ENCODE measurements at places on chromosomes 11 and 22.
A peak's percentile ranks its signal among the peaks of the same experiment; 100 is the strongest.

- no peak for DNase-seq
Measured at GRCh38 chr22:38313384-38313955, 3.8 kb downstream of the CSNK1E start.

DNA sequence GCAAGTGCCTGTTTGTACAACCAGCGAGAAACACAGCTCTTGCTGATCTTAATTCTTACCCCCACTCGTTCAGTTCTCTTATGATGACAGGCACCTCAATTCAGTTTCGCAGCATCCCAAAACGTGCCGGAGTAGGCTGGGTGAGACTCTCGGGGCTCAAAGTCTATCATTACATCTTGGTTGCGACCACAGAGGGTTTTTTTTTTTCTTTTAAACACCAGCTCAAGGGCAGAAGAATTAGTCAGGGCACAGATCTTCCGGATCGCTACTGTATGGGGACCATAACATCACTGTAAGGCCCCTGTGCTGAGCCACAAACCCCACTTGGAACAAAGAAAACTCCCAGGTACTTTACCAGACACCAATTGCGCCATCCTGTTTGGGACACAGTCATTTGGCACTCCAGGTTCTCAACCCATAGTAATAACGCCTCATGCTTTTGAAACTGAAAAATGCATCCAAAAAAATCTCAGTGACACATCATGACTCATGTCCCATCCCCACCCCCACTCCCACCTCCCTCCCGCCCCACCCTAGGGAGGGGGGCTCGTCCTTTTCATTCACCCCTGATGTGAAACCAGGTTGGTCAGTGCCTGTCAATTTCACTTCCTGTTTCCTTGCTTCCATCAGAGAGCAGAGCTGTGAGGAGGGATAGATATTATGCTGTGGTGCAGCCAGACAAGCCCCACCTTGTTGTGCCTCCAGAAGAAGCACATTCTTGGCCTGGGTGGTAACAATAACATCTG lies 41.0 kb upstream of the CD5 start:
- peak; percentile 94 for DNase-seq

- no peak for DNase-seq
Measured at GRCh38 chr22:39528080-39528661, 4.4 kb downstream of the RPS19BP1 start.

GRCh38 chr11:19311308-19312030 lies 70.7 kb upstream of the E2F8 start:
- peak; percentile 45 for DNase-seq

- DNase-seq = no peak
Measured at GRCh38 chr11:71429701-71430100, 18.5 kb downstream of the DHCR7 start.

DNA sequence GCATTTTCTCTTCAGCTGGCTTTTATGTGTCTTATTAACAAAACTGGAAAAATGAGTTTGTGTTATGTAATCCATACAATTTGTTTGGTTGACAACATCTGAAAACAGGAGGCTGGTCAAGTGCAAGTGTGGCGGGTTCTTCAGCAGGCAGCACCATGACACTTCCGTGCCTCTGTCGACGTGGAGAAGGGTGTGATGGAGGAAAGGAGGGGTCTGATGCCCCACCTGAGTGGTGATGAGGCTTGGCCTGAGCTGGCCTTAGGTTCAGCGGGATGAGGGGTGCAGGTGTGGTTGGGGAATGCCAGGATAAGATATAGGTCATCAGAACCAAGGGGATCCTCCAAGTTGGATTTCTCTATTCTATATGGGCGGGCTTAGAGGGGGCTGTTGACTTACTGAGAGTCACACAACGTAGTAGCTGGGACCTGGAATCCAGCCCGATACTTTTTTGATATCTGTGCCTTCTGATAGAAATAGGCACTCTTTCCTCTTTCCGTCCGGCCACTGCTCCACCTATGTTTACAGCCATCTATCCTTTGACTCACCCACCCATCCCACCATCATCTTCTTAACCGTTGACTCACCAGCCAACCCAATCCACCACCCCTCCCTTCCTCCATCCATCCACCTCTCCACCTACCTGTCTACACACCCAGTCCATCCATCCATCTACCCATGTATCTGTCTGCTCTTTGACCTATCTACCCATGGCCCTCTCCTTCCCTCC lies 29.0 kb downstream of the SHANK3 start:
- DNase-seq = no peak

DNA sequence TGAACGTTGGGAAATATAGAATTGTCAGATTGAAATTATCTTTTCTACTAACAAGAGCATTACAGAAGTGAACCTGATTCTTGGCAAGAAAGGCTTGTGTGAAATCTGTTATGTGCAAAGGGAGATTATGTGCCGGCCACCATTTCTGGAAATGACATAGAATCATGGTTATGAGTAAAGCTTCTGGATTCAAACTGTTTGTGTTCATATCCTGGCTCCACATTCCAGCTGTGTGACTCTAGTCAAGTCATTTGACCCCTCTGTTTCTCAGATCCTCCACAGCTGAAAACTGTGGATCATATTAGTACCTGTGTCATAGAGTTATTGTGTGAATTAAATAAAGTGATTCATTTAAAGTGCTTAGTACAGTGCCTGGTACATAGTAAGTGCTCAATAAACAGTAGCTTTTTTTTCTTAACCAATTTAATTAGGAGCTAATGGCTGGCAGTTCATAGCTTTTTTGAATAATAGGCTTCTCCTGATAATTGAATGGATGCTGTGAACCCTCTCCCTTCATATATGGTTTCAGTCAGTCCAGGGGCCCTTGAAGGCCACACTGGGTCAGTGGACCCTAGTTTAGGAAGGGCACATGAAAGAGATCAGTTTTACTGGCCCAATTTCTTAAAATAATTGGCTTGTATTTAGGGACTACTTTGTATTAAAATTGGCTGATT lies 34.6 kb downstream of the EHF start:
- no peak for DNase-seq

DNA sequence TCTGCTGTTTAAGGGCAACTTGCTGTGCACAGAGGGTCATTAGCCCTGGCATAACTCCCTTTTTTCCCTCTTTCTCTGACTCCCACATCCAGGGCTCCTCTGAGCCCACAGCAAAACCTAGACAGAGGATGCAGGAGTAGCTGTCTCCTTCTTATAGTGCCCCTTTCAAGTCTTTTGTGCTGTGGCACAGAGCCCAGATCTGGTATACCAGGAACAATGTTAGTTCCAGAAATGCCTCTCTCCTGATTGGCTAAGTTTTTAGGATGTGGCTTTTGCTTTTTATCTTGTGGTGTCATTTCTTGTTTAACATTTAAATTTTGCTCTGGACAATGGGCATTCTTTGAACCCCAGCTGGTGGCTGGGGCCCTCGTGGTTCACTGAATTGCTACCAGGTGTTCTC lies 25.6 kb upstream of the RRM1 start:
- DNase-seq = no peak

- no peak for DNase-seq
Measured at GRCh38 chr11:2976294-2977063, 15.7 kb downstream of the NAP1L4 start.

GRCh38 chr11:60513496-60514460 lies 1.4 kb upstream of the MS4A13 start:
- no peak for DNase-seq

- no peak for DNase-seq
Measured at GRCh38 chr22:26404851-26405421, 24.1 kb upstream of the ASPHD2 start.

- no peak for DNase-seq
Measured at GRCh38 chr11:45809456-45810395, 4.8 kb downstream of the SLC35C1 start.

- DNase-seq = peak; percentile 67
Measured at GRCh38 chr22:20429254-20430100, 8.1 kb downstream of the SCARF2 start.

- DNase-seq = peak; percentile 24
Measured at GRCh38 chr11:72589802-72590761, 84.1 kb downstream of the PDE2A start.

- DNase-seq = peak; percentile 78
Measured at GRCh38 chr11:62853279-62853965, 14.0 kb upstream of the WDR74 start.

DNA sequence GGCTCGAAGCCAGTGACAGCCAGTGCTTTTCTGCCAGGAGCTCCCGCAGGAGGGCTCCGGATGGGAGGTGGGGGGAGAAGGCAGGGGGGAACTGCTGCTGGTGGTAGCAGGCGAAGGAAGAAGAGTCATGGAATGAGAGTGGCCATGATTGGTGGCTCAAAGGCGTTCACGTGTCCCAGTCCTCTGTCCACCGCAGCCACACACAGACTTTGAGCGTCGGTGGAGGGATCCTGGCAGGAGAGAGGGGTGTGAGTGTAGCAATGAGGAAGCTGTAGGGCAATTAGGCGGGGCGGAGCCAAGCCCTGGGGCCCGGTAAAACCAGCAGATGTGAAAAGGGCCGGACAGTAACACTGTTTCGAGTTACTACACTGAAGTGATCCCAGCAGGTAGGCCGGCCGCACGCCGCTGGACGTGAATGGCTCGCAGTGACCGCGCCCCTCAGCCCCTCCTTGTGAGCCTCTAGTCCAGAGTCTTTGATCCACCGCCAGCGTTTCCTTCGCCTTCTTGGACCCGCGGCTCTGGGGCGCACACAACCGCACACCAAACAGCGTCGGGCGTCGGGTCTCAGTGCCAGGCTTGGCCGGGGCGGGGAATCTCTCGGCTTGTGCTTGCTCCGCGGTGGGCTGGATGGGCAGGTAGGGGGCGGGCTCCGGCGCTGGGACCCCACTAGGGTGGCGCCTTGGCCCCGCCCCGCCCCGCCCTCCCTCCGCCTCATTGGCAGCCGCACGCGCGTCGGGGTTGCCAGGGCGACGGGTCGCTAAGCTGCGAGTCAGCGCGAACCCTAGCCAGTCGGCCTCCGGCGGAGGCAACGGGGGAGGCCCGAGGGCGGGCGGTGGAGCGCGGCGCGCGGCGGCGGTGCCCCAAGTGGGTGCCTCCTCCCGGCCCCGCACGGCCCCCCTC lies at the start of gene LRRC10B:
Gene LRRC10B, plus strand, starts transcription at position 788 of the 900 bp plus-strand sequence. CDS start 250 bp downstream, outside the sequence.
- no peak for DNase-seq

DNA sequence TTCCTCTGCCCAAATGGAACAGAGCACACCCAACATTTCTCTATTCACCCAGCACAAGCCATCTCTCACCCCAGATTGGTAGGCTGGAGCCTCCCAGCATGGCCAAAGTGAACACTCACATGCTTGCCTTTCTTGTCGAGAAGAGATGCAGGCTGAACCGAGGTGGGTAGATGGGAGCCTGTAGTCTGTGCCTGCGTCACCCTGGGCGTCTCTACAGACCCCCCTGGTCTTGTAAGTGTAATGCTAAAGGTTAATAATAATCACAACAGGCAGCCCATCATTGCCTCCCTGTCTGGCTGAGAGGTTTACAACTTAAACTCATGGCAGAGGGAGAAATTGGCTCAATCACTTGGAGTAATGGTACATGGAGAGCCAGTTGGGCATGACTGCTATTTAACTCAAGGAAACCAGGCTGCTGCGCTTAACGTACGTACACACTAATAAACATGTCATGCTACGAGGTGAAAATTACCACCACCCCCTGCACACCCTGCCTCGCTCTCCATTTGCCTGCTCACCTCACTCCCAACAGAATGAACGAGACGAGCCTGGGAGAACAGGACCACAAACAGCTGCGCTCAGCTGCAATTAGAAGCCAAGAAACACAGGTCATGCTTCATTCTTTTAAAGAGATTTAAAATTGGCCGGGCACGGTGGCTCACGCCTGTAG lies 9.1 kb upstream of the ZBTB16 start:
- DNase-seq = no peak

DNA sequence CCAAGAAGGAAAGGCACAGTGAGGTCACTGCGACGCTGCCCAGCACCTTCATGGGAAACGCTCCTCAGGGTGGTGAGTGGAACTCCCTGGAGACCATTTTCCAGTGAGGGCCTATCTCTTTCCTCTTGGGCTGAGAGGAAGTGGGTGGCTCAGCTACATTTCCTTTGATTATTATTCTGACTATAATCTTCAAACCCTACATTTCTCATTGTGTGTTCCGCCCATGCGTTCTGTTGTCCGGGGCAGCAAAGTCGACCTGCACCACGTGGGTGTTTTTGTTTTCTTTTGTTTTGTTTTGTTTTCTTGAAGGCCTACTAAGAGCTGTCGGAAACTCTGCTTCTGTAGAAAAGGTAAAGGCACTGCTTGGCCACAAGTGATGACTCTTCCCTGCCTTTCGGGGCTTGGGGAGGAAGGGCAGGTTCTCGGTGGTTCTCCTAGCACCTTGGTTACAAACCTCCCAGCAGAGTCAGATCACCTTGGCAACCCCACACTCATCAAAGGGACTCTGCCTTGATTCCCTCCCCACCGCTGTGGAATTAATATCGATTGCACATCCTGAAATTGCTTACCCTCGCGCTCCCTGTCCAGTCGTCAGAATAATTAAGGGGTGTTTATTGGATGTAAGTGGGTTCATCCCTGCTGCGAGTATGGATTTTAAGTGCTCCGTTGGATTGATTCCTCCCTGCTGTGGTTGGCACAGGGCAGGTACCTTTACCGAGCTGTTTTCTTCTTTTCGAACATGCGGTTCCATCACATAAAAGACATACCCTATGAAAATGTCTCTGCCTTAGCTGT lies 7.3 kb downstream of the PARVB start:
- peak; percentile 80 for DNase-seq

DNA sequence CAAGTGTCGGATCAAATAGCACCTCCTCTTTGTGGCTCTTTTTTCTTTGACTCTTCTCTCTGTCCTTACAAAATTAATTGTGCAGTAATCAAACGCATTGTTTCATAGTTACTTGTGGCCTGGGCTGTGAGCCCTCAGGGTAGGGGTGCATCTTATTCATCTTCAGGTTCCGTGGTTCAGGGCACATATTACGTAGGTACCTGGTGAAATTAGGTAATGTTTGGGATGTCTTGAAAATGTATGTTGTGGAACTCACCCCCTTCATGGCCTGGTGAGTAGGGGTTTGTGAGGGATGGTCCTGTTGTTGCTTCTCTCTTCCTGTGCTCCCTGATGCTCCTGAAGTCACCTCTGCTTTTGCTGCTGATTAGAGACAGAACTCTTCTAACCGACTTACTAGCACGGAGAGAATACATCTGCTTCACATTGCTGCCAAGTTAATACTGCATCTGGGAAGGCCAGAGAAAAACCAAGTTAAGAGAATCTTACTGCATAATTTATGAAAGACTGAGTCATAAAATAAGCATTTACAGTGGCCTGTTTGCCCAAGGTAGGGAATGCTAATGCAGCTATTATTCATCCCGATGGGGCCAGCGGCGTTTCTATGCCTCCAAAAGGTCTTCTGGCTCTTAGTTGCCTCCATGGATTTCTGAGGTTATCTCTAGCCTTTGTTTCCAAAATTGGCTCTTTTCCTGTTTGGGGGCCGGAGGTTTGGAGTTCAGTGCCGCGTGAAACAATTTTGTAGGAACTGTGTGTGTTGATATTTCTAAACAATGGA lies 66.9 kb downstream of the TBC1D22A start:
- DNase-seq = no peak

DNA sequence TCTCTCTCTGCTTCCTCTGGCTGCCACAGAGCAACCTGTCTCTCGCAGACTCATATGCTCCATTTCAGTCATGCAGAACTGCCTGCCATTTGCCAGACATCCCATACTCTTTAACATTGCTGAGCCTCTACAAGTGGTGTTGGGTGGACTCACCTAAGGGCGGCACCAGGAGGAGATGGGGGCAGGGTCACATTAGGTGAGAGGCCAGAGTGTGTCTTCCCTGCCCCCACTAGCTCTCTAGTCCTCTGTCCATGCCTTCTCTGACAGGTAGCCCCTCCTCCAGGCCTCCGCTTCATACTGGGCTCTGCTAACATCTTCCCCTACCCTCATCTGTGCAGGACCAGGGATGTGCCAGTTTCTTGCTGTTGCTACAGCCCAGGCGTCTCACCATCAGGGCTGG lies 366.3 kb downstream of the TENM4 start:
- DNase-seq = no peak

- DNase-seq = no peak
Measured at GRCh38 chr11:6067502-6067901, 36.9 kb upstream of the OR56A1 start.

GRCh38 chr11:67030976-67031375 lies 8.0 kb downstream of the SYT12 start:
- no peak for DNase-seq
